Activated T-helper 1 cell treated with anti-CD3 and anti-CD28 coated beads, Interleukin-12 subunit alpha, Interleukin-12 subunit beta, Interleukin-2, Interleukin-4 antibody, amounts not matched to agents 30 ng/mL and 10 ng/mL and 1 ng/mL, durations not matched to agents 14 hours and 24 hours and 36 hours (primary cell): ENCODE measurements at places on chromosomes 13 and 19.

GRCh38 chr19:56120371-56121179, 520 bp downstream of the ZNF787 start:
- peak; percentile 81 for DNase-seq

- no peak for DNase-seq
Measured at GRCh38 chr19:10839114-10840050, 3.4 kb upstream of the TMED1 start.

DNA sequence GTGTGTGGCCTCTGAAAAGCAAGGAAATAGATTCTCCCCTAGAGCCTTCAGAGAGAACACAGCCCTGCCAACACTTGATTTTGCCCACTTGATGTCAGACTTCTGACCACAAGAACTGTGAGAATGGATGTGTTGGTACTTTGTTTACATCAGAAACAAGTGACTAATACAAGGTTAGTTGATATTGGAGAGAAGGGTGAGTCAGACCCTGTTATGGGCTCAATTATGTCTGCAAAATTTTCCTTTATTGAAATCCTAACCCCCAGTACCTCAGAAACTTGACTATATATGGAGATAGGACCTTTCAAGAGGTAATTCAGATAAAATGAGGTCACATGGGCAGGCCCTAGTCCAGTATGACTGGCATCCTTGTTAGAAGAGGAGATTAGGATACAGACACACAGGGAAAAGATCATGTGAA, 226.7 kb downstream of the RFC3 start:
- no peak for DNase-seq

- DNase-seq: no peak
Measured at GRCh38 chr13:94842901-94843300, 130.6 kb upstream of the SOX21 start.

GRCh38 chr13:112060282-112060830, 6.6 kb upstream of the SOX1 start:
- DNase-seq: no peak

DNA sequence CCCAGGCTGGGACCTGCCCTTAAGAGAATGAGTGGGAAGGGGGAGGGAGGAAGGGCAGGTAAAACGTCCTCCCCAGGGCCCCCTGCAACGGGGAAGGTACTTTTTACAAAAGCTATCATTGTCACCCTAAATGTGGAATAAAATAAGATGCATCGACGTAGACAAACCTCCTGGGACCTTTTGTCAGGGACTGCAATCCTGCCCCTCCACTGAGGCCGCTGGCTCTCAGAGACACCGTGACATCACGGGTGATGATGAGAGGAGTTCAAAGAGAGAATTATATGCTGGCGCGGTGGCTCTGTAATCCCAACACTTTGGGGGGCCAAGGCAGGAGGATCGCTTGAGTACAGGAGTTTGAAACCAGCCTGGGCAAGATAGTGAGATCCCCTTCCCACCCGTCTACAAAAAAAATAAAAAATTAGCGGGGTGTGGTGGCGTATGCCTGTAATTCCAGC, 1.8 kb upstream of the MYBPC2 start:
- DNase-seq: no peak

- no peak for DNase-seq
Measured at GRCh38 chr19:42857544-42857867, 22.0 kb downstream of the PSG1 start.

GRCh38 chr19:11767633-11768133, 883 bp downstream of the ZNF441 start:
- DNase-seq: no peak

DNA sequence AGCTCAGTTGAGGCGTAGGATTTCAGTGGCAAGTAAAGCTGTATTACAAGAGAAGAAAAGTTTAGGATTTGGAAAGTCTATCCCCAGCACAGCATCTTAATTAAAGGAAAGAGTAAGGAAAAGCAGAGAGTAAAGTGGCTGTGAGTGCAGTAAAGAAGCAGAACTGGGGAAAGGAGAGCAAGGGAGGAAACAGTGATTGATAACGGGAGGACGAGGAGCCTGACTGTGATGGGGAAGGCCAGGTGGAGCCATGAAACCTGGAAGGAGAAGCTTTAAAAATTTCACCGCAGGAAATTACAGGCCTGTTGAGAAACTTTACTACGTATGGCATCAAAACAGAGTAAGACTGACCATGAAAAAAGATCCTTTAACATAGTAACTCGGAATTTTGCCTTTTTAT, 175.6 kb downstream of the SHISA2 start:
- no peak for DNase-seq

- DNase-seq: no peak
Measured at GRCh38 chr13:105441051-105441750, 1094.3 kb downstream of the EFNB2 start.

GRCh38 chr19:11651062-11651461, 53.8 kb downstream of the ZNF627 start:
- no peak for DNase-seq

DNA sequence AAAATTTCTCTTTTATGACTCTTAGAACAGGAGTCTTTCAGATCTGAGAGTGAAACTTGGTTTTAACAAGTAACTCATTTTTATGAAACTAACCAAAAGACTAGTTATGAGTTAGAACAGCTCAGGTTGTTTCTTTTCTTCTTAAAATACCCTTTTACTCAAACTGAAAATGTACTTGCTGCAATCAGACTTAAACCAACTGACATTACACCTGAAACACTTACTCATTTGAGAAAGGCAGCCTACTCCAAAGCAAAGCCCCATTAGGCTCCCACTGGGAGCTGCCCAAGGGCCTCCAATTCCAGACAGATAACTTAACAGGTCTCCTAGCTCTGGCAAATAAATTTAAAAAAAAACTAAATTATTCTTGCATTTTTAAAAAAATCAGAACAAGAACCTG, 3.6 kb downstream of the FOXO1 start:
- no peak for DNase-seq

DNA sequence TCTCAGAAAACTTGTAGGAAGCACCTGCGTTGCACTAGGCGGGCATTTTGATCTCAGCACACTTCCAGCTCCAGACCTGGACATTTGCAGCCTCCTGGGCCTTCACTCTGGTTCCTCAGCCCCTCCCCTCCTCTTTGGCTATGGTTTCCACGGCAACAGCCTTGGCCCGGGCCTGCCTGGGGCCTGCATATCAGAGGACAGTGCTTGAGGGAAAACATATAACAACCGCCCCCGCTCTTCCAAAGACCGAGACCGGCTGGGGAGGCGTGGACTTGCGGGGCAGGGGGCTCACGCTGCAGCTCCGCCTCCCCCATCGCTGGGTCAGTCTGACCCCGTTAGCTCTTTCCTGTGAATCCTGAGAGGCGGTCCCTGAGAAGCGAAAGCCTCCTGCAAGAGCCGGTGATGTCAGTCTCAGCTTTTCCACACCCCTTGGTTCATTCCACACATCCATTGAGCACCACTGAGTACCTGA, 125.7 kb upstream of the PEG3 start:
- DNase-seq: no peak

- DNase-seq: no peak
Measured at GRCh38 chr13:99228737-99229691, 28.4 kb downstream of the UBAC2 start.

DNA sequence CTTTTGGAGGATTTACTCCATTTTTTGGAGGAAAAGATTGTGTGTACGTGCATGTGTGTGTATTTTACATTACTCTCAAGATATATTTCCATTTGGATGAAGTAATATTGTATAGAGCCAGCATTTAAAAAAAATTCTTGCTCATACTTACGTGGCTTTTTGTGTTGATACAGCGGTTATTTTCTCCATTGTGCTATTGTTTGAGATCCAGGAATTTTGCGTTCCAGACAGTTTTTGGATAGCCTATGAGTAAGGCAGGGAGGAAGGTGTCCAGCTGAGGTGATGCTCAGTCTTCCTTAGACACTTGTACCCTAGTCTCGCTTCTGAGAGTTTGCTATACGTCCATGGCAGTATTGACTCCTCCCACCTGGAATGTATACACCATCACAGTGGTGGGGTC, 92.2 kb upstream of the ARHGEF7 start:
- DNase-seq: no peak

DNA sequence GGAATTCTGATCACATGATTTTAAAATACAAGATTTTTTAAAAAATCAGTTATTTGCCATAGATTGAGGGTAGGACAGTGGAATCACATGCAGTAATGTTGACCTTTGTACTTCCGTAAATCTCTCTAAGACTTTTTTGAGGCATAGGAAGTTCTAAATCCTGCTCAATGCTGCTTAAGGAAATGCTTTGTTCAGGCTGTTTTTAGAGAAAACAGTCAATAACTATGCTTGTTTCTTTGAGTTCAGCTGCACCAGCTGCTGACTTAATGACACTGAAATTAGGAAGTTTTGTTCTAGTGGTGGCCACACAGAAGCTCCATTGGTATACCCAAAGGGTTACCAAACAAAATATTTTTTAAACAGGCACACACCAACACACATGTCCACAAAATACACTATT, 60.9 kb downstream of the KLF12 start:
- no peak for DNase-seq

DNA sequence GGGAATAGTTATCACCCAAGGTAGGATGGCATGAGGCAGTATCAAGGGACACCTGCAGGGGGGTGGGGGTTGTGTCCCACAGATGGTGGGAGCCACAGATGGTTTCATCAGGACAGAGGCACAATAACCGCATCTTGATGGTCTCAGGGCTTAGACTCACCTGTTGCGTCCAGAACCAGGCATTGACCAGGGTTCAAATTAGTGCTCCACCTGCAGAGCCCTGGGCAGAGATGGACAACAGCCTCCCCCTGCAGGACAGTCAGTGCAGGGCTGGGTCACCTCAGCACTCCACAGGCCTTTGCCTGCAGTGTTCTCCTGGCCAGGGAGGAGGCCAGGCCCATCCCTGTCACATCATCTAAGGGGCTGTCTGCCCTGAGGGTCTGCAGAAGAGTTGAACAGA, 14.5 kb upstream of the CEACAM1 start:
- DNase-seq: no peak

DNA sequence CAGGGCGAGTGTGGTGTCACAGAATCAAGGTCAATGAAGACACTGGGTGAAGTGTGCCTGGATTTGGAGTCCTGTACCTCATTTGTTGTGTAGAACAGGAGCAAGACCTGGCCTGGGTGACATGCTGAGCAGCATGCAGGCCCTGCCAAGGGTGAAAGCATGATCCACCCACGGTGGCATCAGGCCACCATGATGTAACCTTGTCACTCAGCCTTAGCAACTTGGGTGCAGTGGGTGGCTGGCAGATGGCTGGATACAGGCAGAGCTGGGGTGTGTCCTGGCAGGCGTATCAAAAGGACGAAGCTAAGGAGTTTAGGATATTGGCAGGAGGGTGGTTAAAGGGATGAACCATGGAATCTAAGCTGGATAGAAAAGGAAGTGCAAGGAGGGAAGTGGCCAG, 10.3 kb downstream of the THSD1 start:
- DNase-seq: no peak

- no peak for DNase-seq
Measured at GRCh38 chr13:84659359-84659661, 777.0 kb upstream of the SLITRK1 start.

GRCh38 chr19:4506449-4507149, 11.7 kb downstream of the PLIN4 start:
- DNase-seq: no peak

- no peak for DNase-seq
Measured at GRCh38 chr13:97752961-97753668, 200.4 kb upstream of the IPO5 start.

- no peak for DNase-seq
Measured at GRCh38 chr19:6491802-6492592, 10.1 kb downstream of the TUBB4A start.

DNA sequence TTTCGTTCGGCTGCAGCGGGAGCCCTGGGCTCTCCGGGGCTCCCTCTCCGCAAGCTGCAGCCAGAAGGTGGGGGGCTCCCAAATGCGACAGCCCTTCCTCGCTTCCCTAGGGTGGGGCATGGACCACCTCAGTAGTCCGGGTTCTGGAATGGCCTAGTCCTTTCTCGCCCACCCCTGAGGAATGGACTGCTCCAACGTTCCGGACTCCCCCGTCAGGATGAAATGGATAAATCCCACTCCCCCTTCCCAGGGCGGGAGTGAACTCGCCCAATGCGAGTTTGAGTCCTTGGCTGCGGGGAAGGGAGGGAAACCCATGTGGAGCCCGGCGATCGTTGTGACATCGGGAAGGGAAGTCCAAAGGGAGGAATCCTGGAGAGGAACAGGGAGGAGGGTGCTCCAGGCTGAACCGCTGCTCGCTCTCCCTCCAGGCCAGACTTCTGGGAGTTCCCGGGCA, 5.5 kb downstream of the HRC start:
- no peak for DNase-seq

DNA sequence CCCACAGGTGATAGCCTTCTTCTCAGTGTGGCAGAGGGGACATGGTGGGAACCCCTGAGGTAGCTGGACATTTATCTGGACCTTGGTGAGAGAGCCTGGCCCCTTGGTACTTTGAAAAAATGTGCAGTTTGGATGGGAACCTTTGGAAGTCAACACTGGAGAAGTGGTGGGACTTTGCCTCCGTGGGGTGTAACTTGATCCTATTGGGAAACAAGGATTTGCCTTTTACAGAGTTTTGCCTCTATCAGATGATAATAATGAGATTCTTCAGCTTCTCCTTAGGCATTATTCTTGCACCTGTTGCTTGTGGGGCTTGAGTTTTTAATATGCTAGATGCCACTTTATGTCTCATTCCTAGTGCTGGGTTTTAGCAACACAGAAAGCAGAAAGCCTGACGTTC, 99.0 kb downstream of the ERCC5 start:
- DNase-seq: no peak
